Esophagus muscularis mucosa (tissue), 4 donors: ENCODE measurements at places on chromosomes 5 and 9.
A peak's percentile ranks its signal among the peaks of the same experiment; 100 is the strongest.

- no peak for DNase-seq
Observed at GRCh38 chr5:80961376-80962281, 1.5 kb downstream of the RASGRF2 start.

- peak; percentile 64 for DNase-seq
Observed at GRCh38 chr9:99560561-99560960, 261.1 kb upstream of the NR4A3 start.

DNA sequence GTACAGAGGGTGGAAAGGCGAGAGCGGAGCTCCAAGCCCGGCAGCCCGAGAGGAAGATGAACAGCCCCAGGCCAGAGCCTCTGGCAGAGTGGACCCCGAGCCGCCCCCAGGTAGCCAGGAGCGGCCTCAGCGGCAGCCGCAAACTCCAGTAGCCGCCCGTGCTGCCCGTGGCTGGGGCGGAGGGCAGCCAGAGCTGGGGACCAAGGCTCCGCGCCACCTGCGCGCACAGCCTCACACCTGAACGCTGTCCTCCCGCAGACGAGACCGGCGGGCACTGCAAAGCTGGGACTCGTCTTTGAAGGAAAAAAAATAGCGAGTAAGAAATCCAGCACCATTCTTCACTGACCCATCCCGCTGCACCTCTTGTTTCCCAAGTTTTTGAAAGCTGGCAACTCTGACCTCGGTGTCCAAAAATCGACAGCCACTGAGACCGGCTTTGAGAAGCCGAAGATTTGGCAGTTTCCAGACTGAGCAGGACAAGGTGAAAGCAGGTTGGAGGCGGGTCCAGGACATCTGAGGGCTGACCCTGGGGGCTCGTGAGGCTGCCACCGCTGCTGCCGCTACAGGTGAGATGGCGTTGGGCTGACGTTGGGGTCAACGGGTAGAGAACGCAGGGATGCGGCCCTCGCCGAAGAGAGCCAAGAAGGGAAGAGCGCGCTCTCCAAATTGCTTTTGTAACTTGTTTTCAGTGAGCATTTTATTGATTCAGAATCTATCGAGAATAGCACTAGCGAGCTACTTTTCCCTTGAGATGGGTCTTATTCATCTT lies at the start of gene PTGER4:
PTGER4 (plus strand) TSS at position 3 of the 769 bp plus-strand sequence. CDS start 1,079 bp downstream, outside the sequence.
- DNase-seq, result no peak

DNA sequence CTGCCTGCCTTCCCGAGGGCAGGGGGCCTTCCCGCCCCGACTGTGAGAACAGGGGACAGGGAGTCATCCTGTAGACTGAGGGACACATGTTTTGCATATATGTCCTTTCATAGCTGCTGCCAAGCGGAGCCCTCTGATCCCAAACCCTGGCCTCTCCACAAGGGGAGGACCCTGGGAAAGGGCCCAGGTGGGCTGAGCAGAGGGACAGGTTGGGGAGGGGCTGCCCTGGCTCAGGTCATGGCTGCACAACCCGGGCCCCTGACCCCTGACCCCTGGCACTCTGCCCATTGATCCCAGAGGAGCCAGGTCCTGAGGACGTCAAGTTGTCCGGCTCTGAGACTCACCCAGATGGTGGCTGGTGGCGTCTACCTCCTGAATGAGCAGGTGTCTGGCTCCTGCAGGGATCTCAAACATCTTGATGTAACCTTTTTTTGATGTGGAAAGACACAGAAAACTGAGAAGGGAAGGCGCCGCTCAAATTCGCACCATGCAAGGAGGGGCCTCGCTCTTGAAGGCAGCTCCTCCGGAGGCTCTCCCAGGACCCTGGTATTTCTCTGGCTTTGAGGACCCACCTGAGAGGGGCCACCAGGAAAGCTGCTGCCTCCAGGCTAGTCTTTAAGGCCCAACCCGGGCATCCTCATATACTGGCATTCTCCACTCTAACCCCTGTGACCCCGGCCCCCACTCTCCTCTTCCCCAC lies 71.9 kb downstream of the ZNF354C start:
- DNase-seq, result no peak

DNA sequence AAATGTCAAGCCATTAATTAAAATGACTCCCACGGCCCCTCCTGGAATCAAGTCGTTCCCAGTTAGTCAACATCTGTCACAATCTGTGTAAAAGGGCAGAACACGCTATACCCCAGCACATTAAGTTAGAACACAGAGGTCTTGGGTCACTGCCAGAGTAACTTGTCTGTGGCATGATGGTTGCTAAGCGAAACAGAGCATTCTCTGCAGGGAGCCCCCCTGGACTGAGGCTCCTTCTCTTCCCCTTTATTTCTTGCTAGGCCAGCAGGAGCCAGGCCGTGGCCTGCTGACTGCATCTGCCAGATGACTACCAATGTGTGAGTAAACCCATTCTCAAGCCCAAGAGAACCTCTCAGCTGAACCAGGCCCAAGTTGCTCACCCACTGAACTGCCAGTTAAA lies 51.9 kb upstream of the ZBED3 start:
- DNase-seq, result no peak

DNA sequence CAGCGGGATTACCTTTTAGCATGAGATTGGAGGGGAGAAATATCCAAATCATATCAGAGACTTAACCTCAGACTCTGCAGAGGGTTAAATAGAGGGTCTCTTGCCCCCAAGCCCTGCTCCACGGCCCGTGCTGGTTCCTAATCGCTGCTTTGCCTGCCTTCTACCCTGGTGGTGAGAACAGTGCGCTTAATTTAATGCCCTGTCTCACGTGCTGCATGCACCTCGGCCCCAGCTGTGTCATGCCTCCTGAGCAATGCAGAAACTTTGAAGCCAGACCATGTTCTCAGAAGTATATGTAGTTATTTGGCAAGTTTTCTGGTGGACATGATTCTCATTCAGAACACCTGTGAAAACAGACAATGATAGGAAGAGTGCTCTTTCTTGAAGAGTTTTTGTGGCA lies 1.4 kb downstream of the OTULIN start:
- DNase-seq, result no peak

DNA sequence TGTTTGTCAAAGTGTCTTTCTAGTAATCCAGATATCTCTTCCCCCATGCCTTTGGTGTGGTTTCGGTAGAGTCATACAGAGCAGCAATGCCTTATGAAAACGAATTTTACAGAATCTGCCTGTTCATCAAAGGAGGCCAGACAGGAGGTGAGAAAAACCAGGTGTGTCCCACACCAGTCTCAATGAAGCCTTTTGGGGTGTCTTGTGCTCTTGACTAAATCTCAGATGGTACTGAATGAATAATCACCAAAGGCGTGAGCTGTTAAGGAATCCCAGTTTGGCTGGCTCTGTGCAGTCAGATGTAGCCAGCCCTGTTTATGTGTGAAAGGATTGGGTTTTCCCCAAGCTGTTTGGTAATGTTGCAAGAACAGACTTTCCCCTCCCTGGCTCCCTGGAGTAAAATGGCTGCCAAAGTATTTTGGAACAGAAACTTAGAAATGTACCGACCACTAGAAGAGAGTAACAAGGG lies 70.8 kb upstream of the CDKN2B start:
- DNase-seq, result no peak

- DNase-seq, result no peak
Observed at GRCh38 chr5:36389245-36389644, 87.5 kb upstream of the RANBP3L start.

GRCh38 chr9:120914953-120915352 lies 11.6 kb downstream of the TRAF1 start:
- DNase-seq, result no peak

- no peak for DNase-seq
Observed at GRCh38 chr9:8845808-8846207, 1046.2 kb upstream of the DMAC1 start.

- DNase-seq, result no peak
Observed at GRCh38 chr5:51386916-51387883, 4.0 kb downstream of the ISL1 start.

GRCh38 chr9:91711755-91712601 lies 238.1 kb downstream of the ROR2 start:
- DNase-seq, result no peak
